ENCODE measurements at places on chromosomes 16 and 17. TPM values are rescaled to one million over a fixed set of nuclear protein-coding genes. Genes with fewer than 3 reads are reported as not detected.
A peak's percentile ranks its signal among the peaks of the same experiment; 100 is the strongest.

Gene KRTAP9-4
- not detected for total RNA-seq

DNA sequence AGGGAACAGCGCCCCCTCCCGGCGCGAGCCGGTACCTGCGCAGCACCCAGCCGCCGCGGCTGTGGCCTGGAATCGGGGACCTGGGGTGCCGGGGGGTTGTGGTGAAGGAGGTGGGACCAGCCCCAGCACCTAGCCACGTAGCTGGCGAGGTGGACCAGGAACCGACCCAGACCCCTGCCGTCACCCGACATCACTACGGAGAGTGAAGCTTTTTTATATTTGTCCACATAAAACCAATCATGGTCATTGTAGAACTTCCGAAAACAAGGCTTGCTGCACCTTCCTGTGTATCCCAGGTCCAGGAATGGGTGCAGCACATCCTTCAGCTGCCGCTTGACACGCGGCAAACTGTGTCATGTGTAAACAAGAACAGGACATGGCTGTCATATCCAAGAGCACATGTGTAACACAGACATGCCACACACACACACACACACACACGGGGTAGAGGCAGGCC is 1.3 kb downstream of the HBQ1 start:
- peak; percentile 19 for DNase-seq

DNA sequence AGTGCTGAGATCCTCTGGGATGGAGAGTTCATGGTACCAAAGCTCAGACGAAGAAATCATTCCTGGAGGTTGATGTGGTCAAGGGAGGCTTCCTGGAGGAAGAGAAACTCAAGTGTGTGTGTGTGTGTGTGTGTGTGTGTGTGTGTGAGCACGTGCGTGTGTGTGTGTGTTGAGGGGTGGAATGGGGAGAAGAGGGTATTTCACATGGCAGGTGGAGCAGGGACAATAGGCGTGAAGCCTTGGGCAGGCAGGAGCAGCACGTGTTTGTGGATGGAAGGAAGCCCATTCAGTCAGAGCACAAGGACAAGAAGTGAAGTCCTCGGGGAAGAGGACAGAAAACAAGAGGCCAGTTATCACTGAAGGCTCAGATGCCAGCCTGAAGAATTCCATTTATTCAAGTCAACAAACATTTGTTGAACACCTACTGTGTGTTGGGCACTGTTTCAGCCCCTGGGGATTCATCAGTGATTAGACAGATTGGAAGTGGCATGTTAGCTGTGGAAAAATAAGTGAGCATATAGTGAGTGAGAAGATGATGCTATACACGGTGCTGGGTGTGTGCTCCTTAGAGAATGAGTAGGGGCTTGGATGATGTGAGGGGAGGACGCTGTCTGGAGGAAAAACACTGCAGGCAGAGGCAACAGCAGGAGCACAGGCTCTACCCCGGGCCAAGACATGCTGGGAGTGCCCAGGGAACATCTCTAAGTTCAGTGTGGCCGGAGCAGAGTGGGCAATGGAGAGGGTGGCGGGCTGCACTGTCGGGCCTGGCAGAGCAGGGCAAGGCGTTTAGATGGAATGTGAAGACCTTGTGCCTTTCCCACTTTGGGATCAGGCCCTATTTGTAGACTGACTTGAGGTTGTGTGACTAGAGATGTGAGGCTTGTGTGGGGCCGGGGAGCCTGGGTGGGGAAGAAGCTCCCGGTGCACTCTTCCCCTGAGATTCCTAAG is 267.1 kb downstream of the CBLN1 start:
- peak; percentile 73 for DNase-seq

Gene KRTAP9-8
- total RNA-seq, result not detected

Gene C17orf50
- total RNA-seq, result not detected

GRCh38 chr17:81958633-81959342 is 2.2 kb downstream of the NOTUM start:
- DNase-seq, result no peak

DNA sequence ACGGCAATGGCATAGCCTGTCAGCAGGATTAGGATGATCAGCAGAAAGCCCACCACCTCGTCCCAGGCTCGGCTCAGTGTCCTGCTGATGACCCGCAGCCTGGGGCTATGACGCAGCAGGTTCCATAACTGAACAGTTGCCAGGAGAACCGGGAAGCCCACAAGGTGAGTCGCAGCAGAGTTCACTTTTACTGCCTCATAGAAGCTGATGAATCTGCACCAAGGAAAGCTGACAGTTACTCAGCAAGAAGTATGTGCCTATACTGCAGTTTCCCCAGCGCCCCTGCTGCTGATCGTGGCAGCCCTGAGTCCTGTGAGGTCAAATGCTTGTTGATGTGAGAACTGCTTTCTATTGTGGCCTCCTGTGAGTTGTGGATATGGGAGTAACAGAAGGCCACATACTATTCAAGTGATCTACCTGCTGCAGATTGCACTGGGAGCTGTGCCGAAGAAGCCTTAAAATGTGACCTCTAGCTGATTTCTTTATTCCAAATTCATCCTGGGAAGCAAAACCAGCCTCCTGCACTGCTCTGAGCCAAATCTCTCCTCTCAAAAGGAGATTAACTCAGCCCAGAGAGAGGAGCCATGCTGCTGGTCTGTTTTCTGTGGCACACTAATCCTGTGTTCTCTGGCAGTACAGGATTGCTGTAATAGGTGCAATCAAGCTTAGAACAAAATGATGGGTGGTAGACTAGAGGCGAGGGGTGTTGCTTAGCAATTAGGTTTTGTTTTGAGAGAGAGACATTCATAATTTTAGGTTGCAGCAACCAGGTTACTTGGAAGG is 38.8 kb downstream of the IST1 start:
- DNase-seq, result peak; percentile 51

Gene SRL
- 0.37 TPM for total RNA-seq

- no peak for DNase-seq
Observed at GRCh38 chr16:71794943-71795342, 13.7 kb downstream of the AP1G1 start.

Gene NMT1
- 153 TPM for total RNA-seq

Gene ZNF594
- 9.1 TPM for total RNA-seq

GRCh38 chr17:81000631-81001357 is 9.2 kb downstream of the CHMP6 start:
- no peak for DNase-seq

Gene SEPTIN12
- total RNA-seq, result not detected

GRCh38 chr16:55120826-55121225 is 190.2 kb downstream of the IRX5 start:
- DNase-seq, result no peak

- no peak for DNase-seq
Observed at GRCh38 chr17:50665838-50666237, 31.2 kb downstream of the ABCC3 start.

DNA sequence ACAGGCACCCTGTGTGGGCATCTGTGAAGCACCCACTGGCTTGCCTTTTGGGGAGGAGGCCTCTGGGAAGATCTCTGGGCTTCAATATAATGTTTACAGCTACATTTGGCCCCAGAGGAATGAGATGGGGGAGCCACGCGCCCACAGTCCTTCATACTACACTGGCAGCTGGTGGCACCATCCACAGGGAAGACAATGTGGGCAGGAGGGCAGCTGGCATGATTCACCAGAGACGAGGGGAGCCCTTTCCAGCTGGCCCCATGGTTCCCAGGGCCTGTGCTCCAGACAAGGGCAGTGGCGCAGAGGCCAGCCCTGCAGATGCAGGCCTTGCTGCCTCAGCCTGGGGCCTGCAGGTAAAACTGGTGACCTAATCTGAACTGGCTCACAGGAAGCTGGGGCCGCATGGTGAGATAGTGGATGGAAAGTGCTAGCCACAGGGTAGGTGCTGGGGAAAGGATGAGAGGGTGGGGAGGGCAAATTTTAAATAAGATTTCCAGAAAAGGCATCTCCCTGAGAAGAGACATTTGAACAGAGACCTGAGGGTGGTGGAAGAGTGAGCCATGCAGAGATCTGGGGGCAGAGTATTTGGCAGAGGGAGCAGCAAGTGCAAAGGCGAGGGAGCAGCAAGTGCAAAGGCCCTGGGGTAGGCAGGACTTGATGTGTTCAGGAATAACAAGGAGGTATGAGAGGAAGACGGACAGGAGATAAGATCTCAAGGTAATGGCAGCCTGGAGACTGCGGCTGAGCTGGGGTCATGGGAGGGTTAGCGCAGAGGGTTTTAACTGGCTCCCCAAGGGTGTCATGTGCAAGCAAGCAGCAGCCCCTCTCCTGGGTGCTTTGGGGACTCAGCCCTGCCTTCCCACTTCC is 12.1 kb upstream of the KCNJ12 start:
- no peak for DNase-seq

GRCh38 chr17:81954131-81955057 is 6.6 kb downstream of the NOTUM start:
- no peak for DNase-seq

DNA sequence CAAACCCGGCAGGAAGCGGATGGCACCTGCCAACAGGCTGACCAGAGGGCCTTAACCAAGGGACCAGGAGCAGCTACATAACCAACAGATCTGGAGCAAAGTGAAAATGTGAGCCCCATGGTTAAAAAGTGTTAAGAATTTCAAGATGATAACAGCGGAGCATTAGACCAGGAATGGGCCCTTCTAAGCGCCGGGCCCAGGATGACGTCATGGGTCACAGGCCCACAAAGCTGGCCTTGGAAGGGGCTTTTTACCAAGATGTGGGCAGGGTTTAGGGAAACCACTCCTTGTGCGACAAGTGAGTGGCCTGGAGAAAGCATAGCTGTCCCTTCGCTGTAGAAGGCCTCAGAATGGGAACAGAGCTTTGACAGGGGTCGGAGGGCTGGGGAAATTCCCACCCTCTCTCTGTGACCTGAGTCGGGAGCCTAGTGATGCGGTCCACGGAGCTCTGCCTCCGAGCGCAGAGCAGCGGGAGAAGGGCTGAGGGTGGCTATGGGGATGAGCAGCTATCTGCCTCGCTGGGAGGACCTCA is 84.4 kb upstream of the RPL38 start:
- no peak for DNase-seq

Gene SLC2A4
- total RNA-seq, result 2.3 TPM

- DNase-seq, result no peak
Observed at GRCh38 chr17:9467518-9467917, 108.1 kb downstream of the STX8 start.

DNA sequence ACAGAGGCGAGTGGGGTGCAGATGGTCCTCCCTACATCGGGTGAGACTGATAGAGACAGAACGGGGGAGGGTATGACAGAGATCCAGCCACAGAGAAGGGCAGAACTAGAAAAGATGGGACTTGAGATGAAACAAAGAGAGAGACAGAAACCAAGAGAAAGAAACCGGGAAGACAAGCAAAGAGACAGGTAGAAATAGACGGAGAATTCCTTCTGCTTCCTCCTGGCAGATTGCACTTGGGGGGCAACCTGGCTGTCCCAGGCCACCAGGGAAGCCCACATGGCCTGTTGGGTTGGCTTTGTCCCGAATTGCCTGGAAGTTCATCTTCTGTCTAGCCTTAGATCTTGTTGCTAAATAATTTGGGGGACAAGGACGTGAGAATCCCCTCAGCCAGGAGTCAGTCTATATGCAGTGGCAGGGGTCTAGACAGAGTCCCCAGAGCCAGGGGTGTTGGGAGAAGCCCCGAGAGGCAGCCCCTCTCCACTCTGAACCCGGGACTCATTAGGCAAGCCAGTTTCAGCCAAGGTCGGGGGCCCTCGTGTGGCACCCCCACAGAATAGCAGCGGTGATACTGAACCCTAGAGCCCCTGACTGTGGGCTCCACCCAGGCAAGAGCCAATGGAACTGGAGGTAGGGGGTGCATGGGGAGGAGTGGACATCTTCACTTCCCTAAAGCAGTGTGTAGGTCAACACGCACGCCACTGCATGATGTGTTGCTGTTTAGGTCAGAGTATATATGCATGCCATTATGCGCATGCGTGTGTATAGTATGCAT is 627 bp upstream of the TSPOAP1 start:
- peak; percentile 37 for DNase-seq

GRCh38 chr17:7340179-7340578 is 3.9 kb downstream of the ACAP1 start:
- no peak for DNase-seq

Gene CES4A
- not detected for total RNA-seq

- no peak for DNase-seq
Observed at GRCh38 chr17:77704048-77704815, 254.3 kb upstream of the TNRC6C start.

GRCh38 chr16:31874366-31875111 is 932 bp downstream of the ZNF267 start:
- DNase-seq, result peak; percentile 37

GRCh38 chr16:66462912-66463311 is 35.8 kb downstream of the BEAN1 start:
- DNase-seq, result no peak

GRCh38 chr16:66165879-66166278 is 200.6 kb upstream of the CDH5 start:
- DNase-seq, result no peak
